GM12892 (cell line): ENCODE measurements at places on chromosomes 1 and 21.

- DNase-seq, result no peak
Observed at GRCh38 chr1:31249854-31250253, 10.2 kb upstream of the NKAIN1 start.

DNA sequence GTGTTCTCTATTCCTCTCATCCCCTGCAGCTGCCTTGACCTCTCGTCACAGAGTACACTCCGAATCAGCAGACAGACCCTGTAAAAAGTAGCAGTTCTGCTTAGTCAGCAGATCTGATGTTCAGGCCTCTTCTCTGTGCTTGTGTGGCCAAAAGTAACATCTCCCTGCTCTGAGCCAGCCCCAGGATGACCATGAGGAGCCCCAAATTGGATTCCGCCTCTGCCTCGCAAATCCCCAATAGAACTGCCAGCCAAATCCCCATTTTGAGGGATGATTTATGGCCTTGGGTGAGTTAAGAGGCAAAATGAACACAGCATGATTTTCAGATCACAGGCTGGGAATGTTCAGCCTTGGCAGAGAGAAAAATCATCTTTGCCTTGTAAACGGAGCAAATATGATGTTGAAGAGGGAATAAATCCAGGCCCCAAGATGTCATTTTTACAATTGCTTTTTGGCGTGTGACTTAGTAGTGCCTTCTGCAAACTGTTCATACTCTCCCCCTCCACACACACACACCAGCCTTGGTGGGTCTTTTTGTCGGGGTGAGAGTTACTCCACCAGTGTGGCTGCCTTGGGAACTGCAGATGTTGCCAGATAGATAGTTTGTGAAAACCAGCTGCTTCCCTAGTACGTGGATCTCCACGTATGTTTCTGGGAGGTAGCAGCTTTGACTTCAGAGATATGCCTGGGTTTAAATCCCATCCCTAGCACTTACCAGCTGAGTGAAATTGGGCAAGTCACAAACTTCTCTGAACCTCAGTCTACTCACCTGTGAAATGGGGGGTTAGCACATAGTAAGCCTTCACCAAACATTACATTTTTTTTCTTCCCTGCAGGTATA is 77.8 kb downstream of the MAN1C1 start:
- DNase-seq, result no peak

DNA sequence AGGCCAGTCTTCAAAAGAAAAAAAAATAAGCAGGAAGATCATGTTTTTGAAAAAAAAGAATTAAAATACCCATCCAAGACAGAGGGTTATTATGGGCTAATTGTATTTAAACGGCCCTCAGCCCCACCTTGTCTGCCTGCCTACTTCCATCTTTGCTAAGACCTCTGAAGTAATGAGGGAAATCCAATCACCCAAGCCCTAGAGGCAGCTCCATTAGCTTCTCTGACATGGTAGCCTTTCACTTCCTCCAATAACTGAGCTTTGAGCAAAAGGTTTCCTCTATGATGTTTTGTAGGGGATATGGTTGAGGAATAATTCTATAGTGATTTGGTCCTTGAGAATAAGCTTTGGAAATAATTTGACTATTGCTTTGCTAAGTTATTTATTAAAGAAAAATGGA is 178.2 kb upstream of the SGIP1 start:
- DNase-seq, result no peak

- no peak for DNase-seq
Observed at GRCh38 chr21:17438635-17439034, 74.2 kb upstream of the CXADR start.

- DNase-seq, result no peak
Observed at GRCh38 chr1:154288661-154289060, 16.2 kb downstream of the HAX1 start.

DNA sequence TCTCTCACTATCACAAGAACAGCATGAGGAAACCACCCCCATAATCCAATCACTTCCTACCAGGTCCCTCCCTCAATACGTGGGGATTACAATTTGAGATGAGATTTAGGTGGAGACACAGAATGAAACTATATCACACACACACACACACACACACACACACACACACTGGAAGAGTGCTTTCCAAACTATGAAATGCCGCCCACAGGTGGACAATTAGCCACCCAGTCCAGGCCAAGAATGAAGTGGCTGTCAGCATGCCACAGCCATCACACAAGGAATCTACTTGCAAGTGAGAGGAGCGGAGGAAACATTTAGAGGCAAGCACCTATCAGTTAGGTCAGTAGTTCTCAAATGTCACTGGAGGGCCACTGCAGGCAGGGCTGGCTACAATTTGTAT is 105.4 kb upstream of the HOOK1 start:
- DNase-seq, result no peak

GRCh38 chr1:56149761-56150160 is 429.6 kb downstream of the PLPP3 start:
- no peak for DNase-seq

DNA sequence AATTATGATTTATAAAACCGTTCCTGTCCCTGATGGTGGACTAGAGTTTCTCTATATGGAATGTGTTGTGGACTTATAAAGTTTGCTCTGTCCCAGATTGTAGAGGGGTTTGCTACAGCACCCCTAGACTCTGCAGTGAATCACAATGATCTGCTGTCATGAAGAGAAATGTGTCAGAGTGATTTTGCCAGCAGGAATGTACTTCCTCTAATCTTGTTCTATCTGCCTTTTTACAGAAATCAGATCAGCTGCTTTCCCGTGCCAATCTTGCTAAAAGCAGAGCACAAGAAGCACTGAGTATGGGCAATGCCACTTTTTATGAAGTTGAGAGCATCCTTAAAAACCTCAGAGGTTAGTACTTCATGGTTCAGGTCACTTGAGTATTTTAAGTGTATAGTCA is 52.0 kb downstream of the LAMC2 start:
- DNase-seq, result no peak

- no peak for DNase-seq
Observed at GRCh38 chr1:52665006-52665941, 32.3 kb downstream of the SHISAL2A start.

DNA sequence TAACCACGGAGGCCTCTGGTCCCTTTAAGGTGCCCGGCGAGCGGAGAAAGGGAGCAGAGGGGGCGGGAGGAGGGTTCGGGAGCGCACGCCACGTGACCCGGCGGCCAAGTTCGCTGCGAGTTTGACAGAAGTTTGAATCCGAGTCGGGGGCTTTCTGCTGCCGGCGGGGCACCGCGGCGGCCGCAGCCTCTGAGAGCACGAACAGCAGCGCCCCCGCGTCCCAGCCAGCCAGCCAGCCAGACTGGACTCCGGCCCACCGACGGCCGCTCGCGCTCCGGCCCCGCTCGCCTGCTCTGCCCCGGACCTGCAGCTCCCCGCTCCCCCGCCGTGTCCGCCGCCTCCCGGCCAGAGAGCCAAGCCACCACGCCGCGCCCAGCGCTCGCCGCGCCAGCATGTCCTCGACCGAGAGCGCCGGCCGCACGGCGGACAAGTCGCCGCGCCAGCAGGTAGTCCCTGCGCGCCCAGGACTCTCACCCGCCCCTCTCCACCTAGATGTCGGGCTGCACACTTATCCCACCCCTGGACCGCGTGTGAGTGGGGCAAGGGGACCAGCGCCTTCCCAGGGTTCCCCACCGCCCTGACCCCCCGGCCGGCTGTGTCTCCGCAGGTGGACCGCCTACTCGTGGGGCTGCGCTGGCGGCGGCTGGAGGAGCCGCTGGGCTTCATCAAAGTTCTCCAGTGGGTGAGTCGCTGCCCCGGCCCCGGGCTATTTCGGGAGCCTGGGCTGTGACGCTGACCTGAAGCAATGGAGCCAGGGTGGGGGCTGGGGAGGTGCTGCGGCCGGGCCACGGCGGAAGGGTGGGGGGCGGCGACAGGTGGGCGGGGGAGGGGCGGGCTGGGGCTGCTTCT is at the start of gene SYPL2:
TSS of gene SYPL2 (plus strand) at position 95 of the 849 bp plus-strand sequence. CDS start at position 393, 298 bp downstream.
- no peak for DNase-seq

DNA sequence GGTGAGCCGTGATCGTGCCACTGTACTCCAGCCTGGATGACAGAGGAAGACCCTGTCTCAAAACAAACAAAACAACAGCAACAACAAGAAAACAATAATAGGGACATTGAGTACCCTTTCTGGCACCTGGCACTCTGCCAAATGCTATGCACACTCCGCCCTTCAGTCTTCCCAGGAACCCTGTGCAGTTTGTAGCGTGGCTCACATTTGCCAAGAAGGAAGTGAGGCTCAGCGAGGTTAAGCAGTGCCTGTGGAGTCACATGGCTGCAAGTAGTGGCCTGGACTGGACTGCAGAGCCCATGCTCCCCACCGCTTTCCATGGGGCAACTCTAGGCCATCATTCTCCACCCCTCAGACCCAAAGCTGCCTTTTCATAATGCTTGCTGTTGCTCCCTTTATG is 5.3 kb upstream of the EVA1B start:
- no peak for DNase-seq

- no peak for DNase-seq
Observed at GRCh38 chr1:116491700-116492357, 79.0 kb downstream of the CD58 start.

GRCh38 chr1:20255666-20256065 is 35.0 kb upstream of the VWA5B1 start:
- no peak for DNase-seq

GRCh38 chr1:101310506-101310905 is 73.7 kb downstream of the S1PR1 start:
- DNase-seq, result no peak

- no peak for DNase-seq
Observed at GRCh38 chr1:4976859-4977440, 322.5 kb downstream of the AJAP1 start.

DNA sequence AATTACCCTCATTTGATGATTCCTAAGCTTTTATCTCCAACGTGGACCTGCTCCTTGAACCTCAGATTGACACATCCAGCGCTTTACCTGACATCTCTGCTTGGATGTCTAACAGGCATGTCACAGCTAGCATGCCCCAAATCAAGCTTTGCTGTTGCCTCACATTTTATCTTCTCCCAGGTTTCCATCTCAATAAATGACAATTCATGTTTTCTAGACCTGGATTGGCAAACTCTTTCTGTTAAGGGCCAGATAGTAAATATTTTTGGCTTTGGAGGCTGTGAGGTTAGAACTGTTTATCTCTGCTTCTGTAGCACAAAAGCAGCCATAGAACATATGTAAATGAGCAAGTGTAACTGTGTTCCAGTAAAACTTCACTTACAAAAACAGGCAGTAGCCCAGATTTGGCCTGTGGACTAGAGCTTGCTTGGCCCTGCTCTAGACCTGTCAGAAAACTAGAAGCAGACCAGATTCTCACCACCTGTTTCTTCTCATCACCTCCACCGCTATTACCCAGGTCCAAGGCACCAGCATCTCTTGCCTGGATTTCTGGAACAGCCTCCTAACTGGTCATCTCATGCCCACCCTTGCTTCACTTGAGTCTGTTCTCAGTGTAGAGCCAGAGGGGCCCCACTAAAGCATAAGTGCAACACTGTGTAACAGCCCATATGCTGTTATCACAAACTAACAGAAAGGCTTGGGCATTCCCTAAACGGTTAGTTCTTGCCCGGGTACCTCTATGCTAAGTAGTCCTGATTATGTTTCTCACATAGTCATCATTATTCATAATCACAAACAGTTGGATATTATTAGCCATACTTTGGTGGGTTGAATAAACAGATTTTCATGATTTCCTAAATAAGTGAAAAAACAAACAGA is 42.3 kb downstream of the UBE4B start:
- DNase-seq, result no peak

DNA sequence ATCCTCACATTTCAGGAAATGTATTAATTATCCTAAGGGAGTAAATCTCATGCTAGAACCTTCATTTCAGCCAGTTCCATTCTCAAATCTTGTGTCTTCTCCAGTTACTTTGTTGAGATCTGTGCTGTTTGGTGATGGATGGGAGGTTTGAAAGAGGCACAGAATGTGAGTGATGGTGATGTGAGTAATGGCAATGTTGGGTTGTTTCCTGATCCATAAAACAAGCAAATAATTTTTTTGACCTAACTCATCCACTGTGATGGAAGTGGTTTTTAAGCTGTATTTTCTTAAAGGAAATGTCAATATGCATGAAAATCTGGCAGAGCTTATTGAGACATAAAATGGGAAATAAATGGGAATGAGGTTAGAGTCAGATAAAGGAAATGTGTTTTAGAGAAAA is 214.7 kb downstream of the CHRM3 start:
- DNase-seq, result no peak

DNA sequence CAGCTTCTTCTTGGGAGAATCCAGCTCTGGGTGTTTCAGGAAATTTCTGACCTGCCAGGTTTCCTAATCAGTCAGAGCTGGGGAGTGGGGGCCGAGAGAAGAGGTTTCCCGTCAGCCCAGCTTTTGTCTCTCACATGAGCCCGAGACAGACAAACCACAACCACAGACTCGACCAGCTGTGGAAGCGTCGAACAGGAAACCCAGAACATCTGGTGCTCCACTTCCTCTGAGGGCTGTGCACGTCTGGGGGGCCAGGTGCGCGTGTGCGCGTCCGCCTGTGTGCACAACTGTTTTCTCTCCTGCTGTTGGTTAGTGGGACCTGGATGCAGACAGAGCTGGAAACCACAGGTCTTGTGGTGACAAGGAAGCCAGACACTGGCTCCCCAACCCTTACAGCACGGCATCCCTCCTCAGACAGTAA is 113.0 kb upstream of the SLC25A33 start:
- peak; percentile 79 for DNase-seq

DNA sequence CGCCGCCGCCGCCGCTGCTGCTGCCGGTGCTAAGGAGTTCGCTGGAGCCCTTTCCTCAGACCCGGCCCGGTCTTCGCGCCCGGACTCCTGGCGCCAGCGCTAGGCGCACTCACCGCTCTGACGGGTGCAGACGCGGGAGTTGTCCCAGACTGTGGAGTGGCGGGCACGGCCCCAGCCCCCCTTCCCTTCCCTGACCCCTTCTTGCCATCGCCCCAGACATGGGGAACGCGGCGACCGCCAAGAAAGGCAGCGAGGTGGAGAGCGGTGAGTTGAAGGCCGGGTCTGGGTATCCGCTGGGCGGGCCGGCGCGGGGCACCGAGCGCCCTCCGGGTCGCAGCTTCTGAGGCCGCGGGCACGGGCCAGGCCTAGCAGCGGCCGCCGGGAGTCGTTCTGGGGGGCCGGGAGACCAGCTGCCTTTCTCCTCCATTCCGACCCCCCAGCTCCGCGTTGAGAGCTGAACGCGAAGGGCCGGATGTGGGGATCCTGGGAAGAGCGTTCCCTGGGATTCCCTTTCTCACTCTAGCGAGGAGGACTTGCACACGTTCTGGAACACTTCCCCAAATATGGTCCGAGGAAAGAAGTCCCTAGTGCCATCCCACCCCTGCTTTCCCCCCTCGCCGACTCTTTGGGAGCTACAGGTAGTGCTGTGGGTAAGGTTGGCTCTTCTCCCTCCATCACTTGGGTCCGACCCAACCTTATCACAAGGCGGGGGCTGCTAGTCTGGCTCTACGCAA is 65.8 kb upstream of the PRKACB start:
- DNase-seq, result no peak

- DNase-seq, result no peak
Observed at GRCh38 chr1:219261454-219261853, 87.8 kb downstream of the LYPLAL1 start.

DNA sequence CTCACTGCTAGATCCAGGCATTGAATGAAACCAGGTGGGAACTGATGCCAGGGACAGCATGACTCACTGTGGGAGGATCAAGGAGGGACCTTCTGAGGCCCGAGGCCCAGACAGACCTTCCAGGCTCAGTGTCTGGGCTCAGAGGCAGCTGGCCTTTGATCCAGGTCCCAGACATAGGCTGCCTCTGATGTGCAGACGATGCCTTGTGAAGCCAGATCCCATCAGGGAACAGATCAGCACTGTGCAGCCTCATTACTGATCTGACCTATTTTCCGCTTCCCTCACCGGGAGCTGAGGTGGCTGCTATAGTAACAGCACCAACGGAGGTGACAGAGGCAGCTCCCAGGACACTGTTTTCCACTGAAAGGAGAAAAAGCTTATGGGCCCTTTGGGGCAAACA is 399.5 kb downstream of the MATN1 start:
- DNase-seq, result no peak
